ENCODE measurements at places on chromosomes 4 and X.

- no peak for DNase-seq
Observed at GRCh38 chr4:169098054-169098497, 88.0 kb upstream of the CBR4 start.

DNA sequence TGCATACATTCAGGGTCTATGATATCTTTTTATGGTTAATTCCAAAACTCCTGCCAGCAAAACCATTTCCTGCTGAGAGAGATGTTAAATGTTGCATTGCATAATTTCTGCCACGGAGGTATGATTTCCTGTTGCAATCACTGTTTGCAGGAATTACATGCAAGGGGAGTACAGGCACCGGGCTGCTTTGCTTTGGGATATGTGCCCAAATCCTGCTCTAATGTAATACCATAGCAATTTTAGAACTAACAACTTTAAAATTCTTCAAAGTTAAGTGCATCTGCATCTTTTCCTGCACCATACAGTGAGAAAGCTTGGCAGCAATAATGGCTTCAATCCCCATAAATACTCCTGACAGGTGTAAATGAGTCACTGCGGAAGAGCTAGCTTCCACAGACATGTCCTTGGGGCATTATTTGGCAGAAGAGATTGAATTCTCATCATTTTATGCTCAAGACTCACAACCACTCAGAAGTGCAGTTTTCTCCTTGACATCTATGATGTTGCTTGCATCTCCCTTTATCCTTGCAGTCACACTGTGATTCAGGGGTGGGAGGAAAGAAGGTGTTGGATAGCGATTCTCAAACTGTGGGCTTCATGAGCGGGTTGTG lies 29.6 kb downstream of the TRIM2 start:
- peak; percentile 89 for DNase-seq

- DNase-seq = no peak
Observed at GRCh38 chrX:100408713-100409609, 1.1 kb downstream of the PCDH19 start.

- DNase-seq = no peak
Observed at GRCh38 chr4:8301851-8302730, 32.5 kb downstream of the HTRA3 start.

DNA sequence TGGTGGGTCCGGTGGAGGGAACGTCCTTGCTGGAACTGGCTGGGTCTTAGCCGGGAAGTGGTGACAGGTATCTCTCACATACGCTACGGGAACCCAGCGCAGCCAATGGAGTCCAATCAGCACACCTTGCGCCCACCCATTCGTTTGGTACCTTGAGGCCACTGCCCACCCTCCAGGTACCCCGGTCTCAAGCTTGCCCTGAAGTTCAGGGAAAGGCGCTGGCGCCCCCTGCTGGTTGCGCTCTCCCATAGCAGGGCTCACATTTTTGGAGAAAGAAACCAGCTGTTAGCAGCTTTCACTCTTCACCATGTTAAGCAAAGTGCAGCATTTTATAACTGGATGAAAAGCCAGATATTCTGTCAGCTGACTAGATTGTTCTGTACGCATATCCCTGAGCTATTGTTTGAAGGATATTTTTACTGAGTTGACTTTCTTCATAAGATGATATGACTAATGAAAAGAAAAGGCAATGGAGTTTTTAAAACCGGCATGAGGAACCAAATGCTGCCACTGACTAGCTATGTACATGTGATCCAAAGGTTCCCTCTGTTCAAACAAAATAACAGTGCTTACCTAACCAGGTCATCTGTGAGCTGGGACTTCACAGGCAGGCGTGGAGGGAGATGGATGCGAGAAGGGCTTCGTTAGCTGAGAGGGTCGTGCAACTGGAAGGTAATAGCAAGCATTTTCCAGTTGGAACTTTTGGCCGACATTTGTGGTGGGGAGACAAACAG lies 43.7 kb downstream of the OTOP1 start:
- DNase-seq = peak; percentile 10

DNA sequence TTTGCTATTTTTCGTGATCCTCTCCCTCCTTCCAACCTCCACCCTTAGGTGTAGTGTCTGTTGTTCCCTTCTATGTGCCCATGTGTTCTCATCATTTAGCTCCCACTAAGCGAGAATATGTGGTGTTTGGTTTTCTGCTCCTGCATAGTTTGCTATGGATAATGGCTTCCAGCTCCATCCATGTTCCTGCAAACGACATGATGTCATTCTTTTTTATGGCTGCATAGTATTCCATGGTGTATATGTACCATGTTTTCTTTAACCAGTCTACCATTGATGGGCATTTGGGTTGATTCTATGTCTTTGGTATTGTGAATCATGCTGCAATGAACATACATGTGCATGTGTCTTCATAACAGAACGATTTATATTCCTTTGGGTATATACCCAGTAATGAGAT lies 102.7 kb downstream of the SEL1L3 start:
- no peak for DNase-seq

DNA sequence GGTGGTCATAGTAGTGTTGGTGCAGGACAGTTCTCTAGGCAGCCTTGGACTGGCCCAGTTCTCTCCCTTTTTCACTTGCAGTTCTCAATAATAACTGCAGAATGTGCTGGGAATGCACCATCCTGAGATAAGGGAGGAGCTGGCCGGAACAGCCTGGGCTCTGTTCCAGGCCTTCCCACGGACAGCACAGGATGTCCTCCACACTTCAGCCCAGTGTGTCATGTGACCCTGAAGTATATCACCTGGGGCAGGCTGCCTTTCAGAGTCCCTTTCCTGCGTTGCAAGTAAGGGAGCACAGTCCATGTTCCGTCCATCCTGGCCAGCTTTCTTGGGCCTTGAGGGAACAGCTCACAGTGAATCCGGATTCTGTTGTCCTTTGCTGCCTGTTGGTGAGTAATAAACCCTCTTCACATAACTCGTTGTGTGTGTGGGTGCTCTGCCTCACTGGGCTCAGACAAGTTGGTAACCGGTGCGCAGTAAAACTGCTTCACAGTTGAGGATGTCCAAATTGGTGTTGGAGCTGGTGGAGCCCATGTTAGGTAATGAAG lies 32.3 kb upstream of the BBS12 start:
- peak; percentile 24 for DNase-seq

DNA sequence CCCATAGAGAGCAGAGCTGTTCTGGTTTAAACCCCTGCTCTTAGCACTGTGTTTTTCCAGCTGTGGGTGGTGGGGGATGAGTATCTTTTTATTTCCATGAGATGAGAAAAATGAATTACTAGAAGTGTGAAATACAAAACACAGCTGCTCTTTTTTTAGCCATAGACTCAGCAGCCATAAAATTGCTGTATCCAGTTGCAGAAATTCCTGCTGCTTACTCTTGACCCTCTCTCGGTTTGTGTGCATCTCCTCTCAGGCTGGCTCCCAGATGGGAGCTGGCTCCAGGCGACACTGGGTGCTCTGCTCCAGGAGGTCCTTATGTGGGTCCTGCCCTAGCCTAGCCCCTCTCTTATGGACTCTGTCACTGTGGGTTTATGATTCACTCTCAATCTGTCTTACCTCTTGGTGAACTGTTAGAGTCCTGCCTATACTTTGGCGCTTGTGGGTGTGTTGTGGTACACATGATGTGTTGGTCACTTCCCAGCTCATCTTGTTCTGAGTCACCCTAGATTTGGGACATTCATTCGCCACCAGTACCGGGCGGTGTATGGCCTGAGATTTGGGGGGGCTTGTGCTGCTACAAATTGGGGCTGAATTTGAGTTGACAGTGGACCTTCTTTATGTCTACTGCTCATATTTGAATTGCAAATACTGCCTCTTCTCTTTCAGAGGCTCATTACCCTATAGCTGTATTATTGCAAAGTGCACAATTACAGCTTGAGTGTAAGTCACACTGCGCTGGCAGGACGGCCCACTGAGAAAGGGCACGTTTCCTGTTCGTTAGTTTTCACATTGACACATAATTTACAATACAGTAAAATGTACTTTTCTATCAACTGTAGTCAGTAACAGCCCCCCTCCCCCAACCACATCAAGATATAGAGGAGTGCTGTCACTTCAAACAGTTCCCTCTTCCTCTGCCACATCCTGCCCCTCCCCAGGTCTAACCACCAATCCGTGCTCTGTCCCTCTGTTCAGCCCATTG lies 46.9 kb upstream of the MSANTD1 start:
- peak; percentile 46 for DNase-seq

DNA sequence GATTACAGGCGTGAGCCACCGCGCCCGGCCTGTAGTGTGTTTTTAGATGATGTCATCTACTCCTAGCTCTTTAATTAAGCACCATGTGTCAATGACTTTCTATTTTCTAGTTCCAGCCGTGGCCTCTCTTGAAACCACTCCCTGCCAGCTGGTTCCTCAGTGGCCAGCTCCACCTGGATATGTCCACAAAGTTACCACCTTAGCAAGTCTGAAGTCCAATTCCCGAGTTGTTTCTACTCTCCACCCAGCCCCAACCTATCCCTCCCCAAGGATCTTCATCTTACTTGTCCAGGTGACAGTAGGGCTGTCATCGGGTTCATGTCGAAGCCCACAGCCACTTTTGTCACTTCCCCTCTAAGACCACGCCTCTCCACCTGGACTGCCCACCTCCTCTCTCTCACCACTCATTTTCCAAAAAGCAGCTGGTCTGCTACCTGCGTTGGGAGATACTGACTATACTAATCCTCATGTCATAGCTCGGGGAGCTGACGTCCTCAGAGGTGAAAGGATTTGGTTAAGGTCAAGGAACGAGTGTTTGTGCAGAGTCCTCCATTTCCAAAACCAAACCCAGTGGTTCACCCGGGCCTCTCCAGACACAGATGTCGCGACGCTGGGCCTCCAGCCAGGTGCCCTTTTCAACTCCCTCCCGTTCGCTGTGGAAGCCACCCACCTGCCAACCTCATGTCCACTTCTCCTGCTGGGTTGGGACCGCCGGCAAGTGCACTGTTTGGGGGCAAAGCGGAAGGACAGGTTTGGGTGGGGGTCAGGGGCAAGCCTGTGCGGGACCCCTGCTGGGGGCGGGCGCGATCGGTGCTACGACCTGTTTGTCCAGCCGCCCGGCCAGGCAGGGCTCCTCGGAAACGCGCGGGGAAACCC lies 704 bp downstream of the FAM3A start:
- DNase-seq = no peak

DNA sequence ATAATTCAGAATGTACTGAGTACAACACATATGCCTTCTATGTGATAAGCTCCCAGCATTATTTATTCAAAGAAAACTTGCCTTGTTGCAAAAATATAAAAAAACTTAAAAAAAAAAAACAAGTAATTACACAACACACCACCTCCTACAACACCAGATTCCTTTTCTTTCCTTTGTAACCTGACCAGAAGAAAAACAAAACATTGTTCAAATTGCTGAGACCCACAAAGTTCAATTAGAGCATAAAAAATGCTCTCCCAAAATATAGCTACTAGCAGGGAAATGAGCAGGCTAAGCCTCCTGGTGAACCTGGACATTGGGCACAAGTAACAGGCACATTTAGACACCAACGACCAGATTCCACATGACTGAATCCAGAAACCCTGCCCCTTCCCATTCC lies 38.3 kb downstream of the MECP2 start:
- DNase-seq = no peak

- no peak for DNase-seq
Observed at GRCh38 chrX:130111220-130112154, 1.2 kb upstream of the ELF4 start.

DNA sequence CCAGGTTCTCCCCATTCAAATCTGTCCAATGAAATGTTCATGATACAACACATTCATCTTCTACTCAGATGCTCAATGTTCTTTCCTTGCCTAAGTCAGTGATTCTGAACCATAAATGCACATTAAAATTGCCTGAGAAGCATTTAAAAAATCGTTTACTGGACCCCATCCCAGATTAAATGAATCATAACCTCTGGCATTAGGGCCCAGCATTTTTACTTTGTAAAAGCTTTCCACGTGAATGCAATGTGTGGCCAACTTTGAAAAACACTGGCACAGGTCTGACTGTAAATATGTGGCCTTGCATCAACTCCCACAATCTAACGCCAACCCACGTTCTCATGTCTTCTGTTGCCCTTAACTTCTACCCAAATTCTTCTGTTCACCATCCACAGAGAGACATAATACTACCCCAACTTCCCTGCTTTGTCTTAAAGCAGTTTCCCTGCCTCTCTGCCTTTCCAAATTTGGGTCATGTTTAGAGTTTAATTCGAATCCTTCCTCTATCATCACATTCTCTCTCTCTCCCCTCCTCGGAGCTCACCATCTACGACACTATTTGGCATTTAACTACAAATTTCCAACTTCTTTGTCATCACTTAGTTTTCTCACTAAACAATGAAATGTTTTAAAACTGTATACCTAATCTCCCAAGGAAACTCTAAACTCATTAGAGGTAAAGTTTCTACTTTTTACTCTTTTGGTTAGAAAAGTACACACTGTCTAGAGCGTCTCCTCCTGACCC lies 78.7 kb downstream of the PRKG2 start:
- peak; percentile 78 for DNase-seq
